Neural progenitor cell (in vitro differentiated cells): ENCODE measurements at places on chromosomes 4 and X. TPM values are rescaled to one million over a fixed set of nuclear protein-coding genes. Genes with fewer than 3 reads are reported as not detected.

GRCh38 chr4:118866442-118866841 is 22.2 kb upstream of the SYNPO2 start:
- DNase-seq, result no peak

DNA sequence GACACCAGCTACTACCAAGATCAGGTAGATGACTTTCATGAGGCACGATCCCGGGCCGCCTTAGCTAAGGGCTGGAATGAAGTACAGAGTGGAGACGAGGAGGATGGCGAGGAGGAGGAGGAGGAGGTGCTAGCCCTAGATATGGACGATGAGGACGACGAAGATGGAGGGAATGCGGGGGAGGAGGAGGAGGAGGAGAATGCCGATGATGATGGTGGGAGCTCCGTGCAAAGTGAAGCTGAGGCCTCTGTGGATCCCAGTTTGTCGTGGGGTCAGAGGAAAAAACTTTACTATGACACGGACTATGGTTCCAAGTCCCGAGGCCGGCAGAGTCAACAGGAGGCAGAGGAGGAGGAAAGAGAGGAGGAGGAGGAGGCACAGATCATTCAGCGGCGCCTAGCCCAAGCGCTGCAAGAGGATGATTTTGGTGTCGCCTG is 481 bp downstream of the UTP3 start:
- DNase-seq, result peak; percentile 17

DNA sequence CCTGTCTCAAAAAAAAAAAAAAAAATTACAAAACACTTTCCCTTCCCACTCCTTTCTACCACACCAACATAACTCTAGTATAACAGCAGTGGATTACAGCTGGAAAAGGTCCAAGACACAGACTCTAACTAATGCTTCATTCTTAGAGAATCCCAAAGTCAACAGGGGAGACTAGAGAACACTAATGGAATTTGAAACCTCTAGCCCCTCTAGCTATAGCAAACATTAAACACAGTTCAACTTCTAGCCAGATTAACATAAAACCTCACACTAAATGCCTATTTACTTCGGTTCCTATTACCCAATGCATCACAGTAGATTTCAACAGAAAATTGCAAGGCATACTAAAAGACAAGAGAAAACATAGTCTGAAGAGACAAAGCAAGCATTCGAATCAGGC is 10.5 kb upstream of the DHX15 start:
- no peak for DNase-seq

DNA sequence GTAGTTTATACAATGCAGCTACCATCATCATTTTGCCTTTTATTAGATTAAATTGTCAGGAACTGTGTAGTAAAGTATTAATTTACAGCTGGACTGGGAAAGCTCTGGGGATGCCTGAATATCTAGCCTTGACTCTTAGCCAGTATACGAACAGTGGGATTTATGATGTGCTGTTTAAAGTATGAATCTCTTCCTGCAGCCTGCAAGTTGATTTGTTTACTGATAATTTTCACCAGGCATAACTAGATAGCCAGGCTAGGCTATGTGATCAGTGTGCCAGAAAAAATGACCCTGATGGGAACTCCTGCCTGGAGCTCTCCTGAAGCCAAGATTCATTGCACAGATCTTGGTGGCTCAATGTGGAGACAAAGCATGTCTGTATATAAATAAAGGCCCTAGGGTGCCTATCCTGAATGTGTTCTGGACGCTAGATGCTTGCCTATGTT is 119.2 kb downstream of the SCLT1 start:
- DNase-seq, result no peak

DNA sequence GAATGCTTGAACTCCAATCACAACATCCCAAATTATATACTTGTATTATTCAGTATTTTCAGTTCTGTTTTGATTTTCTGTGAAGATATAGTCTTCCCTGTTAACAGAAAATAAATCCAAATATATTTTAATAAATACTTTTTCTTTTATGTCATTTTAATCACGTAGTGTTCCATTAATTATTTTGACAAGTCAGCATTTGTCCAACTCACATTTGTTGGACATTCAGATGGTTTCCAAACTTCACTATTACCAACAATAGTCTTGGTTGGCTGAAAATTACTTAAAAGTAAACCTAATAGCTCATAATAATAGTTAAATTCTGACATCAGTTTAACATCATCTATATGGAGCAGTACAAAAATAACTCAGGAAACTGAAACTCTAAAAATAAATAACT is 60.7 kb upstream of the SPANXD start:
- DNase-seq, result no peak

WNK3 gene
- total RNA-seq, result 36.1 and 50.2 TPM in 2 replicates

GPR82 gene
- not detected in 2 replicates for total RNA-seq

MAGEB2 gene
- not detected in 2 replicates for total RNA-seq
